HT-29 (cell line): ENCODE measurements at places on chromosomes 16 and 17. TPM values are rescaled to one million over a fixed set of nuclear protein-coding genes. Genes with fewer than 3 reads are reported as not detected.

- DNase-seq: no peak
Observed at GRCh38 chr16:87597324-87597830, 4.9 kb upstream of the JPH3 start.

ANKRD40CL gene
- total RNA-seq: 0.99 and 1.1 TPM in 2 replicates

PDE6G gene
- total RNA-seq: 0.68 TPM in 1 of 2 replicates, not detected in the other

DNA sequence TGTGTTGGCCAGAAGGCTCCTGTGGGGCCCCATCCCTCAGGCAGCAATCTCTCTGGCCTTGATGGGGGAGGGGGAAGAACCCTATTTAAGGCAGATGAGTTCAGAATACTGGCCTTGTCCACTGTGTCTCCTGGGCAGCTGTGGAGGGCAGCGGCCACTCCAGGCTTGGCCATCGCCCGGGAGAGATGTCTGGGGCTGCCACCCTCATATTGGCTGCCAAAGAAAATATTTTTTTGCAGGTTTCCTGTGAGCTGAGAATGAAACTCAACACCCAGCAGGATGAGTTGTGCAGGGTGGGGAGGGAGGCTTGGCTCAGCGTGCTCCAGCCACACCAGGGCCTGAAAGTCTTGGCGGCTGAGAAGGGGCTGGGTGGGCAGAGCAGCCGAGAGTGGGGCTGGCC lies 14.4 kb upstream of the TIMP2 start:
- no peak for DNase-seq

DNA sequence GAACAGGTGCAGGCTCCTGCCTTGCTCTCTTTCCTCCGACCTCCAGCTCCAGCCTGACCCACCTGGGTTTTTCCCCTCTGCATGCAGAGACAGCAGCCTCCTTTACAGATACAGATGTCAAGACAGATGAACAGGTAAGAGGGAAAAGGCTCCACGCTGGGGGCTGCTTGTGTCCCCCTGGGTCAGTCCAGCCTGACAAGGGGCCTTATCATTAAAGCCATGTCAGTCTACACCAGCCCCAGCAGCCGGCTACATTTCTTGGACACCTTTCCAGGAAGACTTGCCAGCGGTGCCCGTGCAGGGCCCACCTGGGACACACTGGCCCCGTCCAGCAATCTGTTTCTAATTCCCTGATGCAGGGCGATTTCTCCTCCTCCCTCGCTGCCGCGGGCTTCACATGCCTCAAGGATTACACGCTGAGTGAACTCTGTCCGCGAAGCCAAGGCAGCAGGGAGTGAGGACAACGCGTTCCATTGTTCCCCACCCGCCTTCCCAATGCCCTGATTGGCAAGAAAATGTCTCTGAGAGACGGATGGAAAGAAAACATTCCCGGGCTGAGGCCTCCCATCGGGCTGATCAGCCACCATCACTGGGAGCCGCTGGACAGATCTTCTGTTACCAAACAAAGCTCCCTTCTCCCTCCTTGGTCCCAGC lies 184.7 kb downstream of the C16orf95 start:
- DNase-seq: peak; percentile 22

ST6GALNAC2 gene
- 1.0 and 2.6 TPM in 2 replicates for total RNA-seq

PNMT gene
- total RNA-seq: 0.25 and 0.65 TPM in 2 replicates
